Jurkat, Clone E6-1 (cell line): ENCODE measurements at places on chromosomes 5 and 9.

- DNase-seq, result no peak
Observed at GRCh38 chr5:145056800-145057199, 778.3 kb downstream of the PRELID2 start.

DNA sequence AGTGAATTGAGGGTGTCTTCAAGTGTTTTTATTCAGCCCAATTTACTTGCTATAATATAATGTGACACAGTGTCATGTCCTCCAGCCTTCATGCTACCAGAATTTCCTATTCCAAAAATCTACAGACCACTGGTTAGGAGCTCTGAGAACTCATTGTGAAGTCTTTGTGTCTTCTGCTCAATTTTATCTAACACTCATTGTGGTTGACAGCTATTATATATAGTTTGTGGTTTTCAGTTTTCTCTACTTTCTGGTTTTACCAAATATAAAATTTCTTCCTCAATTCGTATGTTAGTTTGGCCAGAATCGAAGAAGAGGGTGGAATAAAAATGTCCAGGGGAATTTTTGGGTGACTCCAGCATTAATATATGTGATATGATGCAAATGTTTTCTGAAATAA lies 509.3 kb upstream of the NUDT12 start:
- DNase-seq, result no peak

DNA sequence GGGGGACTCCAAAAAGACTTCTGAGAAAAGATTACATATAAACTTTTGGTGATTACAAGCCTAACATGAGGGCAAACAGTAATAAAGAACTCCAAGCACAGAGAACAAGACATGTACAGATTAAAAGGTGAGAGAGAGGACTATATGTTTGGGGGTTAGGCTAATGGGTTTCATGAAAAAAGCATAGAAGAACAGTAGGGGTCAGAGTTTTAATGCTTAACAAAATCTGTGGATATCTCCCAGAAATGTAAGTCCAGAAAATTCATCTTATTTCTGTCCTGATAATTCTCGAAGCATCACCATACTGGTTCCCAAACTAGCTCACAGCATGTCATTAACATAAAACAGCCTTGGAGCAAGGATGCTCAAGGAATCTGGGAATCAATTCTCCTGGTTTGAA lies 137.2 kb downstream of the ARRDC3 start:
- DNase-seq, result no peak

DNA sequence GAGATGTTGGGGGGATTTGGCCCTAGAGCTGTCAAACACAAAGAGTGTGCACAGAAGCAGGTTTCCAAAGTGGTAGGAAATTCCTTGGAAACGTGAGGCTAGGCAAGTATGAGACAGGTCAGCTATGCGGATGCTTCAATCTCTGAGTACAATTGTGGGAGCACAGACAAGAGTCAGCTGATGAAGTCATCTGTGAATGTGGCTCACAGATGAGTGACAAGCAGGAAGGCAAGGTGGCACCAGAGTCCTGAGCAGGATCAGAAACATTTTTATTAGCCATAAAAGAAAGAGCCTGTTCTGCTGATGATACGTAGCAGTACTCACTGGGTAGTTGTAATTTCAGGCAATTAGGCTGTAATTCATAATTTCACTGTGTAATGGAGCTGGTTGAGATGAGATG lies 117.0 kb downstream of the DCP2 start:
- DNase-seq, result no peak

DNA sequence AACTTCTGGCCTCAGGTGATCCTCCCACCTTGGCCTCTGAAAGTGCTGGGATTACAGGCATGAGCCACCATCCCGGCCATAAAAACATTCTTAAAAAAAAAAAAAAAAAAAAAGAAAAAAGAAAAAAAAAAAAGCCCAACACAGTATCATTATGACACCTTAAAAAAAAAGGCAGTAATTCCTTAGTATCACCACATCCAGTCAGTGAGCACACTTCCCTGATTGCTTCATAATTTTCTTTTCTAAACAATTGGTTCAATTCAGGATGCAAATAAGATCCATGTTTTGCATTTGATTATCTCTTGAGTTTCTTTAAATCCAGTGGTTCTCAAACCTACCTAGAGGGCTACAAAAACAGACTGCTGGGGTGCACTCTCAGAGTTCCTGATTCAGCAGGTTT lies 182.5 kb downstream of the CDK5RAP2 start:
- no peak for DNase-seq

- peak; percentile 91 for DNase-seq
Observed at GRCh38 chr9:91193658-91194391, 167.9 kb downstream of the AUH start.

GRCh38 chr5:82163452-82164175 lies 114.5 kb downstream of the RPS23 start:
- DNase-seq, result no peak

- no peak for DNase-seq
Observed at GRCh38 chr9:93020151-93020550, 38.4 kb upstream of the SUSD3 start.

- no peak for DNase-seq
Observed at GRCh38 chr9:129751841-129752801, 721 bp downstream of the PTGES start.

GRCh38 chr5:173204185-173204979 lies 30.6 kb downstream of the NKX2-5 start:
- DNase-seq, result peak; percentile 19

GRCh38 chr5:78640662-78641474 lies 7.7 kb downstream of the LHFPL2 start:
- DNase-seq, result no peak

DNA sequence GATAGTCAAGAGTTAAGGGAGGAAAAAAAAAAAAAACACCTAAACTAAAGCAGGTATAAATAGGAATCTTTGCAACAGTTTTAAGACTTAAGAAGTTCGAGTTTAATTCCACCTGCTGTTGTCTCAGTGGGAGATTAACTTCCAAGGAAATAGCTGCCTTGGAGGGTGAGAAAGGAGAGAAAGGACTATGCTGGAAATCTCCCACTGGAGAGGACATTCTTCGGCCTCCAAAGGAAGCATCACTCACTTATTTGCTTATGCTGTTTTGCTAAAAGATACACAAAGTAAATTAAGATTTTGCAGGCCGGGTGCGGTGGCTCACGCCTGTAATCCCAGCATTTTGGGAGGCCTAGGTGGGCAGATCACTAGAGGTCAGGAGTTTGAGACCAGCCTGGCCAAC lies 317.9 kb upstream of the MPDZ start:
- DNase-seq, result no peak
